ENCODE measurements at places on chromosomes 12 and 14.

- DNase-seq = peak; percentile 57
These were observed 122.3 kb downstream of the MON2 start for GRCh38 chr12:62588916-62589315.

GRCh38 chr14:77055306-77055705 is 26.8 kb upstream of the IRF2BPL start:
- DNase-seq = no peak

DNA sequence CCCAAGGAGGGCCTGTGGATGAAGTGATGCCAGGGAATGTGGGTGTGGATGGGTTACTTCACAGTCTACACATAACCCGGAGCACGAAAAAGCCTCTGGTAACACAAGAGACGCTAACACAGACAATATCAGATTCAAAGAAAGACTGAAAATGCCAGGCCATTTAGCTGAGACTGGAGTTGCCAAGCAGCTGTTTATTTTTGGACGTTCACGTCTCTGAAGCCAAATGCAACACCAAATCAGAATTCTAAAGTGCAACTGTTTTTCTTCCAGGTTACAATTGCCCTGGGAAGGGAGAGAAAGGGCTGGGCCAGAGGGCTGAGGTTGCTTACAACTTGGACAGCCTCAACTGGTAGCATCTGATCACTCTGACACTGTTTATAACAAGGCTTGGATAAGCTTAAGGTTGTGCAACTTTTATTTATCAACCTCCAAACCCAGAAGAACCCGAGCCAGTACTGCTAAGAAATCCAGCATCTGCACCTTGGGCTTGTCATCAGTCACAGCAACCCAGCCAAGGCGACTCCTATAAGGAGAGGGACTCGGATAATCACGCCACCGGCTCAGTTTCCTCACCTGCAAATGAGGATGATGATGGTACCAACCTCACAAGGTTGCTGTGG is 24.8 kb downstream of the NUAK1 start:
- DNase-seq = no peak

GRCh38 chr12:46557539-46558373 is 185.2 kb upstream of the SLC38A2 start:
- DNase-seq = no peak

GRCh38 chr12:26369588-26369987 is 174.2 kb downstream of the SSPN start:
- DNase-seq = peak; percentile 89

DNA sequence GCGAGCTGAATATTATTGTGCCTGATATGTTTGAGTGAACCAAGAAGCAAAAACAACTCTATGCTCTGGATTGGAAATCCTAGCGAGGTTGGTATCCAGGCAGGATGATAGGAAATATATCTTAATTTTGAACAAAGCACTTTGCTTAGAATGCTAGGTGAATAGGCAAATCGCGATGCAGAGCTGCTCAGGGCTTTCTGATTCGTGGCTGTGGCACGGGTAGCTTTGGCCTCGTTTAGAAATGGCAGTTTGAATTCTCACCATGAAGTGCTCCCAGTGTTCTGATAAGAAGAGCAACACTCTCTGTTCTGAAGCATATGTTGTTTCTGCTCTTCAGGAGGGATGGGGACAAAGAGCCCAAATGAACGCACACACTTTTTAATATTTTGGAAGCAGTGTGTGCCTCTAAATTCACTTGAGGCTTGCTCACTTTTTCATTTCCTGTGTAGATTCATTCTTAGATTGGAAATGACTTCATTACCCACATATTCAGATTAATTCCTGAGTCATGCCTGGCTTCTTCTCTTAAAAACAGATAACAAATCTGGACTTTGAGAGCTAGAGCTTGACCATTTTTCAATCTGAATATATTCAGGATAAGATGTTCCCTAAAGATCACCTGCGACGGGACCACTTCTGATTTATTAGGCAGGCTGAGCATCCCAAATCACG is 200.9 kb downstream of the RPAP3 start:
- DNase-seq = peak; percentile 88

All from astrocyte (in vitro differentiated cells and primary cell).